ELR (cell line): ENCODE measurements at places on chromosomes 12 and 14.
A peak's percentile ranks its signal among the peaks of the same experiment; 100 is the strongest.

DNA sequence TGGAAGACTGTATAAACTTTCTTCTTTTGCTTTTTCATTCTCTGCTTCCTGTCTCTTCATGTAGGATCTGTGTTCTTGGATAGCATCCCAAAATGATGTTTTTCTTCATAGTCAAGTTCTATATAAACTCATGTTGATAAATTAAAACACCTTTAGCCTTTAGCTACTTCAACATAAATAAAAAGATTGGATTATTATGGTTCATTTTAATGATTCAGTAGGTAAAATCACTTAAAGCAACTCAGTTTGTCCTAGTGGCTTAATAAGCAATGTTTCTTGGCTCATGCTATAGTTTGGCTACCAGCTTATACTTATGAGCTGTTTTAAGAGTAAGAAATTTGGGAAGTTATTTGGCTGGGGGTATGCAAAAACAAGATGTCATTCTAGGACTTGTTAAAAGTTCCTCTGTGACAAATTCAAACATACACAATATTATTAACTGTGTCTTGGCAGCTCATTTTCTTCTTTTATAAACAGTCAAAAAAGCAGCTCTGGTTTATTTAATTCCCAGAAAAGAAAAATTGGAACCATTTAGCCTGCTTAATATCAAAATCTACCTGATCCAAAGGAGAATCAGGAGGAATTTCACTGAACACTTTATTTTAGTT lies 111.4 kb downstream of the TMTC3 start:
- DNase-seq = no peak

- DNase-seq = no peak
These were observed 53.6 kb downstream of the TPCN1 start for GRCh38 chr12:113274848-113275247.

DNA sequence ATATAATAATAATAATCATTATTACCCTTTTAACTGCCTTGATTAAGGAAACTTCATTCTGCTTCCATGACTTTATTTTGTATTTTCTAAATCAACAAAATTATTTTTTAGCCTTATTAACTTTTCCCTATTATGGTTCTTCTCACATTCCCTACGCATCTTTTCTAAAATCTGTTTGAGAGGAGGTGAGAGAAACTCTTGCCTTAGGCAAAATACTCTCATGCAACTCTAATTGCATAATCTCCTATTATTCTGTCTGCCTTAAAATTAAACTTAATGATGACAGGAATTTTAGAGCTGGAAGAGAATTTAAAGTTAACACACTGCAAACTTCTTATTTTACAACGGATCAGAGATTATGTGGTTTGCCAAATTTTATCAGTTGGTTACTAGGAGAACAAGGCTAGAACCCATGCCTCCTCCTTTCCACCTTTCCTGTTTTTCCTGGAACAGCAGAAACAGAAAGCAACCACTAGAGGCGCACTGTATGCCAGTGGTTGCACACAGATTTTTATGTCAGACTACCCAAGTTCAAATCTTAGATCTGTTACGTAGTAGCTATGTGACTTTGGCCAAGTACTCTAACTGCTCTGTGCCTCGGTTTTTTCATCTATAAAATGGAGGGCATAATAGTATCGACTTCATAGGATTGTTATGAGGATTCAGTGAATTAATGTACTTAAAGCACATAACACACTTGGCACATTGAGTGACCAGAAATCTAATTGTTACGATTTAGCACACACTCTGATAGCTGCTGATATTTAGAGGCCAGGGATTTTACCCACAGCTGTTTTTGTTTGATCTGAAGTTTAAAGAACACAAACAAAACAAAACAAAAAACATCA lies 4.3 kb upstream of the BRMS1L start:
- DNase-seq = peak; percentile 62

DNA sequence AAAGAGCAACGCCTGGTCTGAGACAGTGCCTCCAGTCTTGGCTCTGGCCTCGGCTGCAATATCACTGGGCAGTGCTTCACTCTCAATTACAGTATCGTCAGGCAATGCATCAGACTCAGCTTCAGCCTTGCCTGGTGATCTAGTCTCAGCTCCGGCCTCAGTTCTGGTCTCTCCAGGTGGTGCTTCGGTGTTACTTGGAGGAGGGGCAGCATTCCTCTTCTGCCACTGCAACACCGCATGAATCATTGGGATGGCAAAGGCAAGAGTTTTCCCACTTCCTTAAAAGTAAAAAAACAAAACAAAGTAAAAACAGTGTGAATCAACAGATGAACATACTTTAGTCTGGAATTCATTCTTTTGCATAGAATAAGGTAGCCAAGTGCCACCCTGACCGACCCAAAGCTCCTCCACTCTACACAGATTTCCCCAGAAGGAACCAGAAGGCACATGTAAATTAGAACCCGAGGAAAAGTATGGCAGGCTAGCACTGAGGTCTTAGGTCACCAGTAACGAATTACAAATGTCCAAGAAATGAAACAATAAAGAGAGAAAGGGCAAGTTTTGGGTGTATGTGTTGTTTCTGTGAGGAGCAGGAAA lies 18.6 kb downstream of the DDX24 start:
- DNase-seq = peak; percentile 61

DNA sequence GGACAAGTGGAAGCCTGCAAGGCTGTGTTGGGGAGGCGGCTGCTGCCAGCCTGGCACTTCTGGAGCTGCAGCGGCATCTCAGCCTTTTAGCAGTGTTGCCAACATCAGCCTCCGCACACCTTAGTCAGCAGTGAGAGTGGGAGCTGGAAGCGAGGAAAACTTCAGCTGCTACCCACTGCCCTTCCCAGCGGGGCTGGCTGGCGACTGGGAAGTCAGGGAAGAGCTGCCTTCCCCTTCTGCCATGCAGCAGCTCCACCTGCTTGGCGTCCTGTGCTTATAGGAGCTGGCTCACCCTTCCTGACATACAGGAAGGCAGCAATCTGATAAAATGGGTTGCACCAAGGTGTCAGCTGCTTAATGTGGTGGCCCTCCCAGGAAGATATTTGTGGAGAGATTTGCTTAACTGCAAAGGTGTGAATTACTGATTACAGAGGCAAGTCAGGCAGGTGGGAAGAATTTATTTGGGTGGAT lies 15.4 kb upstream of the PLEKHG3 start:
- no peak for DNase-seq

DNA sequence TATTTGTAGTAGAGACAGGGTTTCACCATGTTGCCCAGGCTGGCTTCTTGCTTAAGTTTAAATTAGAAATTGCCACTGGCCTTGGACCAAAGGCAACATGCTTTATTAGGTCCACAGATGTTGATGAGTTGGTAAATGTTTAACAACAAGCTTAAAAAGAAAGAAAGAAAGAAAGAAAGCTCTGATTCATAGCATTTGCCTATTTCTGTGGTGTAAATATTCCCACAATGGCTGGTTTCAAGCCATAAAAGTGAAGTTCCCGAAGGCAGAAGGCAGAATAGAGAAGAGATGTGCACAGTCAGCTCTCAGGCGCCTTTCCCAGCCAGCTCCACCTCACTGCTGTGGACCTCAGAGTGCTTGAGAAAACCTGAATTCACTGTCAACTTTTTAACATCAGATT lies 26.4 kb downstream of the KCNK13 start:
- no peak for DNase-seq

DNA sequence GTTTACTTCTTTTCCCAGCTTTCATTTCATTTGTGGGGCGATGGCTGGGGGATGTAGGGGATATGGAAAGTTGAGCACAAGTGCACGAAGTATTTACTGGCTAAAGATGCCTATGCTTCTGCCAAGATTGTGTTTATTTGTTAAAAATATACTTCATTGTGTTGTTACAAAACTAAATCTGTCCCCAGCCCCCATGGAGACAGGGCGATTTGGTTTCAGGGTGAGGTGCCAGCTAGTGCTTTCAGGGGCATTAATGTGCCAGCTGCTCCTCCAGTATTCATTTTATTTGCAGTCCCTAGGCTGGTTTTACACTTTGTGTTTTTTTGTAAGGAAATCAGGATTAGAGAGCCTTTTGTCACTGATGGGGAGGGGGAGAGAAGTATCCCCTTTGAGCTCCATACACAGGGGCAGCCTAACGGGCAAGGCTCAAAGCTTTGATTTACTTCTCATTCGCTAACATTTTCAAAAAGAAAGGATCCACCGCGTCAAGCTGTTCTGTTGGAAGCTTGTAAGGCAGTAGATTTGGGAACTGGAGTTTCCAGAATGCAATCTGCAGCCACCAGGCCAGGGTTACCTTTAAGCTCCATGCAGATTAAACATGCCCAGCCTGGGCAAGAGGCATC lies 198.7 kb upstream of the PLEKHG7 start:
- DNase-seq = no peak

GRCh38 chr12:95424271-95424994 lies 49.5 kb upstream of the METAP2 start:
- DNase-seq = no peak

DNA sequence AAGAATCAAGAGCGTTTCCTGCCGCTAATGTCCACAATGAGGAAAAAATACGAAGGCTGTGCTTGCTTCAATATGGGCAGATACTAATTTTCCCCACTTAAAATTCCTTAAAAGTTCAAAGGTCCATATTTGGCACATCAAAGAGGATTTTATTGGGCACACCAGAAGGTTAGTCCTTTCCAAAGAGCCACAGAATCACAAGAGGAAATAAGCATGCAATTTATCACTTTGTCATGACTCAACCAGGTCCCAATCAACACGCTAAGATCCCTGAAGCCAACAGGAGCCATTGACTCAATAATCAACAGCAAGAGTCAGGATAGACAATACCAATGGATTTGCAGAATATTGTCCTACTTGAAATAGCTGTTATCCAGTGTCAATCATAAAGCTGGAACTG lies 80.6 kb downstream of the MAP1LC3B2 start:
- DNase-seq = no peak

DNA sequence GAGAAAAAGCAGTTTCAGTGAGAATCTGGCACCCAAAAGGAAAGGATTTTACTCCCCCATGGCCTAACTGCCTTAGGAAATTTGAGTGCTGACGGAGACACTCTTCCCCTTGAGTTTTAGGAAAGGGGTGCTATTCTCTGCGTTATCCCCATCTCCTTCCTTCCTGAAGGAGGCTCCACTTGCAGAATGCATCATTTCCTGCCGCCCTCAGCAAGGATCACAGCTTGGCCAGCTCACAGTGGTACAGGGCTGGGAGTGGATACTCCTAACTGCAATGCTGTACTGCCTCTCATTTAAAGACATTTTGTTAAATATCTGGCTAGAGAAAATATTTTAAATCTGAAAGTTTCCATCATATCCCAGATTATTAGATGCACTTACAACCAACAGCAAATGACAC lies 33.0 kb downstream of the RDH12 start:
- DNase-seq = peak; percentile 44

DNA sequence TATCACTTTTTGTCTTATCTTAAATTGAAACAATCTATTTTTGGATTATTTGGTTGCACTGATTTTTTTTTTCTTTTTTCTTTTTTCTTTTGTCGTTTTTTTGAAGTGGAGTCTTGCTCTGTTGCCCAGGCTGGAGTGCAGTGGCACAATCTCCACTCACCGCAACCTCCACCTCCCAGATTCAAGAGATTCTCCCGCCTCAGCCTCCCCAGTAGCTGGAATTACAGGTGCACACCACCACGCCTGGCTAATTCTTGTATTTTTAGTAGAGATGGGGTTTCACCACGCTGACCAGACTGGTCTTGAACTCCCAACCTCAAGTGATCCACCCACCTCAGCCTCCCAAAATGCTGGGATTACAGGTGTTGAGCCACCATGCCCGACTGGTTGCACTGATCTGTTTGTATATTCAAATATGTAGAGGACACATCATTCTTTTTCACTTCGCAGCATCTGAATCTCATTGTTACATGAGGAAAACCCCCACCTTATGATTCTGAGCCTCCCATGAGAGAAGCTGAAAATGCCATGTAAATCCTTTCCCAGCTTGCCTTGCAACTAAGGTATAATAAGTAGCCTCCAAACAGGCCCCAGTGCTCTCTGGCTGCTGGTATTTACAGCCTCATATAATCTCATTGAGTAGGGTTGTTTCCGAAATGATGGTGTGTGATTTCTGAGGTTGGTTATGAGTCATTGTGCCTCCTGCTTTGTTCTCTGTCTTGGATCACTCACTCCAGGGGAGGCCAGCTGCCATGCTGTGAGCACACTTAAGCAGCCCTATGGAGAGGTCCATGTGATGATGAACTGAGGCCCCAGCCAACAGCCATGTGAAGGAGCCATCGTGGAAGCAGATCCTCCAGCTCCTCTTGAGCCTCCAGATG lies 5.2 kb upstream of the HSP90B1 start:
- peak; percentile 82 for DNase-seq

GRCh38 chr12:75720812-75721641 lies 209.6 kb upstream of the KRR1 start:
- DNase-seq = no peak

DNA sequence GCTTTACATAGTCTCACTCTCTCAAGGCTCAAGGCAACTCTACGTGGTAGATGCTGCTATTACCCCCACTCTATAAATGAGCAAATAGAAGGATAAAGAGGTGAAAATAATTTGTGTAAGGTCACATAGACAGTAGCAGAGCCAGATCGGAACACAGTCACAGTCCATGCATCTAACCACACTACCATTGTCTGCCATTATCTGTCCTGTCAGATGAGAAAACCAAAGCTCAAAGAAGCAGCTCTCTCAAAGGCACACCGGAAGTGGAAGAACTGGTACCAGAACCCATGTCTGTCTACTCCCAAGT lies 134.4 kb upstream of the NUDT4 start:
- DNase-seq = no peak

GRCh38 chr12:57226588-57227314 lies 2.8 kb upstream of the SHMT2 start:
- DNase-seq = no peak

DNA sequence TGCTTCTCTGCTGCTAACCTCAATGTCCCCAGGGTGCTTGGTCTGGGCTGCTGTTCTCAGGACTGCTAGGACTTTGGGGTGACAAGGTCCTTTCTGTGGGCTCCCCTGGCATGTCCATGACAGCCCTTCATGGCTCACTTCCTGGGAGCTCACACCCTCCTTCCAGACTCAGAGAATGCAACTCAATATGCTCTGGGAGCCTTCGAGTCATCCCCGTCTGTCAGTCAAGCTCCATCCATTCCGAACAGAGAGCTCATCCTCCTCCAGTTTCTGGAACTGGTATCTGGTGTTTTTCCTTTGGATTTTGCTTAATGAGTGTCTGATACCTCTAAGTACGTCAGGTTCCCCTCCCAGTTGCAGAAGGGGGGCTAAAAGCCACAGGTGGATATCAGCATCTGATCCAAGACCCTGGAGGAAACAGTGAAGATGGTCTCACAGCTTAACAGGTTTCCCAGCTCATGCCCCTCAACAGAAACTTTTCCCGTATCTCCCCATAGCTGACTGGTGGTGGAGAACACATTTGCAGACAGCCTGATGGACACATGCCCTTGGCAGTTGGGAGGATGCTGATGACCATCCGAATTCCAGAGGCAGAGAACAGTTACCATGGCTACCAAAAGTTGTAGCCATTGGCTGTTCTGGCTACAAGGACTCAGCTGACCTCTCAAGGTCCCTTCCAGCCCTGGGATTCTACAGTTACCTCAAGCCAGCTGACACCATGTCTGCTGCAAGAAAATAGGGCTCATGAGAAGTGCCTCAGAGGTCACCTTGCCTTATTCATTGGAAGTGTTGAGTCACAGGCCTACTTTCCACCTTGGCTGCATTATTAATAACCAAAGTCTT lies 9.5 kb upstream of the RAB35 start:
- peak; percentile 45 for DNase-seq

GRCh38 chr14:94104731-94105130 lies 5.8 kb upstream of the IFI27 start:
- DNase-seq = no peak
